ENCODE measurements at places on chromosomes 5 and 9.

GRCh38 chr9:114987116-114987515 lies 56.7 kb upstream of the TNFSF8 start:
- no peak for DNase-seq

DNA sequence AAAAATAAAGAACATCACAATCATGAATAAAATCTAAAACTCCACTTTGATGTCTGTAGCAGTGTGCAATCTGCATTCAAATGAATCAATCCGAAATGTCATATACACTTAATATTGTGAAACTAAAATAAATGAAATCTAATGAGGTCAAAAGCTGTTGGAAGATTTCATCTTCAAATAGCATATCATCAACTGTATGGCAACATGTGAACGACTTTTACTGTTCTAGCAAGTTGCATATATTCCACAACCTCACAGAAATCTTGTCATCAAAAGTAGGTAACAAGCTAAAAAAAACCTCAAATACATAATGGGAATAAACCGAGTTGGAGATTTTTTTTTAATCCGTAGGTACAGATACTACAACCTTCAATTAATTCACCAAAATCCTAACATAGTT lies 1.2 kb downstream of the PTBP3 start:
- DNase-seq: no peak

DNA sequence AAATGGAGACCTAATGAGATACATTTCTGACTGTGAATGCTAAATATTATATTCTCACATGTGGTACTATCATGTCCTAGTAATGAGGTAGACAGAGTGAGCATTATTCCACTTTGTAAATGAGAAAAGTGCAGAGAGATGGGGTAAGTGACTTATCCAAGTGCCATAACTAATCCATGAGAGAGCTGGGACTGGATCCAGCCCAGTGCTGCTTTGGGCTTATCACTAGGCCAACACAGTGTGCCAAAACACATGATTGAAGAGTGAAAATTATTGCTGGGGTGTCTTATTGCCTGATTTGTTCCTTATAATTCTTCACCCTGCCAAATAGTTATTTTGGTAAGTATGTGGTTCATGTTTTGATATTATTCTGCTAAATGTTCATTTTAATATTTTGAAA lies 442.2 kb upstream of the GRAMD2B start:
- DNase-seq: no peak

DNA sequence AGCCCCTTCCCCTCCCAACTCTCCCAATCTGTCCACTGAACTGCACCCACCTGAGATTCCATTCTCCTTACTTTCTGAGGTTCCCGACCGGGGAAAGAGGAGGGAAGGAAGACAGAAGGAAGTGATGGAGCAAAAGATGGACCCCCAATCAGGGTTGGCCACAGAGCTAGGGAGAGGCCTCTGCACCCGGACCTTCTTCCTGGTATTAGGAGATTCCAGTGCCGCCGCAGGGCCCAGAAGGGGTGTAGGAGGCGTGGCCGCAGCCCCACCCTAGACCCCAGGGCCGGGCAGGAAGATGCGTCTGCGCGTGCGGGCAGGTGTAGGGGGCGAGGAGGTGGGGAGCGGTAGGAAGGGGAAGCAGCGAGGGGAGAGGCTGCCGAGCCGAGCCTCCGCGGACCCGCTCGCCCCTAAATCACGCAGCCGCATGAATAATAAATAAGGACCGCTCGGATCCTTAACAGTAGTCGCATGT lies 104.2 kb upstream of the MVB12B start:
- no peak for DNase-seq

Data from NCI-H774 (cell line).